ENCODE measurements at places on chromosomes 1 and 21. TPM values are rescaled to one million over a fixed set of nuclear protein-coding genes. Genes with fewer than 3 reads are reported as not detected.
A peak's percentile ranks its signal among the peaks of the same experiment; 100 is the strongest.

ITLN2 gene
- total RNA-seq: not detected

DNA sequence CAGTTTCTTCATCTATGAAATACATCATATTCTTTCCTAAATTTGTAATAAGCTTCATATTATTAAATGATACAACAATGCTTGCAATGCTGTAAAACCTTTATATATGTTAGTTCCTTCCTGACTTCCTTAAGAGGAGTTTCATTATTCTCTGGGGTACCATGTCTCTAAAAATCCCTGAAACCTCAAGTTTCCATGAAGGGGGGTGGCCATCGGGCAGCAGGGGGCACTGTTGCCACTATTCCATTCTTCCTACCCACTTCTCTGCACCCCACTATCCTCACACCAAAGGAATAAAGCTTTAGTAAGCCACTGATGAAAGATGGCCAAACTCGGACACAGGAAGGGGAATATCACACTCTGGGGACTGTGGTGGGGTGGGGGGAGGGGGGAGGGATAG is 9.0 kb upstream of the DMRTB1 start:
- DNase-seq: peak; percentile 14

GRCh38 chr1:30085811-30086770 is 637.3 kb downstream of the MATN1 start:
- peak; percentile 42 for DNase-seq

DNA sequence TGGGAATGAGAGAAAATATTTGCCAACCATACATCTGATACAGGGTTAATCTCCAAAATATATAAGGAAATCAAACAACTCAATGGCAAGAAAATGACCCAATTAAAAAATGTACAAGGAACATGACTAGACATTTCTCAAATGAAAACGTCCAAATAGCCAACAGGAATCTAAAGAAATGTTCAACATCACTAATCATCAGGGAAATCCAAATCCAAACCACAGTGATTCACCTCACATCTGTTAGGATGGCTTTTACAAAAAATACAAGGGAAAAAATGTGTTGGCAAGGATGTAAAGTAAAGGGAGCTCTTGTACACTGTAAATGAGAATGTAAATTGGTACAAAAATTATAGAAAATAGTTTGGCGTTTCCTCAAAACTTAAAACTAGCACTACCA is 54.7 kb upstream of the ZRANB2 start:
- DNase-seq: no peak

DNA sequence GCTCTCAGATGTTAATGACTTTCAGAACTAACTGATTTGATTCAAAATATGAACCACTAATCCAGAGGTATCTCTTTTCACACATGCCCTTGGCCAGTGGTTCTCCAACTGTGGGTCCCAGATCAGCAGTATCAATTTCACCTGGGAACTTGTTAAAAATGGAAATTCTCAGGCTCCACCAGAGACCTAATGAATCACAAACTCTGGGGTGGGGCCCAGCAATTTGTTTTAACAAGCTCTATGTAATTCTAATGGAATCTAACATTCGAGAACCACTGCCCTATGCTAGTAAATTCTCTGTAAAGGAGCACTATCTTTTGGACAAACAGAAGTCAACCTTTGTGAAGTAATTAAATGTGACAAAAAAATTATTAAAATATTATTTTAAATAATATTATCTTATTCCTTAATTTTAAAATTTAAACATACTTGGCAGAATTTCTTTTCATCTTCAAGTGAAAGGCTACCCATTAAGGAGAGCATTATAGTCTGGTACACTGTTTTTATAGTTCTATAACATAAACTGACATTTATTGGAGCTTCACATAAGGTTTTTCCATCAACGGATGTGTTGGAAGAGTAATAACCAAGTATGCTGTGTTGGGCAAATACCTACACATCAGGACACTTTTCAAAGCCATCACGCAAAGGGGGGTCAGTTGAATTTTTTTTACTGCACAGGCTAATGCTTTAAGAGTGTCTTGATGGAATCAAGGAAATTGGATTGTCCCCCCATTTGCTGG is 130.4 kb downstream of the LHX4 start:
- DNase-seq: no peak

DNA sequence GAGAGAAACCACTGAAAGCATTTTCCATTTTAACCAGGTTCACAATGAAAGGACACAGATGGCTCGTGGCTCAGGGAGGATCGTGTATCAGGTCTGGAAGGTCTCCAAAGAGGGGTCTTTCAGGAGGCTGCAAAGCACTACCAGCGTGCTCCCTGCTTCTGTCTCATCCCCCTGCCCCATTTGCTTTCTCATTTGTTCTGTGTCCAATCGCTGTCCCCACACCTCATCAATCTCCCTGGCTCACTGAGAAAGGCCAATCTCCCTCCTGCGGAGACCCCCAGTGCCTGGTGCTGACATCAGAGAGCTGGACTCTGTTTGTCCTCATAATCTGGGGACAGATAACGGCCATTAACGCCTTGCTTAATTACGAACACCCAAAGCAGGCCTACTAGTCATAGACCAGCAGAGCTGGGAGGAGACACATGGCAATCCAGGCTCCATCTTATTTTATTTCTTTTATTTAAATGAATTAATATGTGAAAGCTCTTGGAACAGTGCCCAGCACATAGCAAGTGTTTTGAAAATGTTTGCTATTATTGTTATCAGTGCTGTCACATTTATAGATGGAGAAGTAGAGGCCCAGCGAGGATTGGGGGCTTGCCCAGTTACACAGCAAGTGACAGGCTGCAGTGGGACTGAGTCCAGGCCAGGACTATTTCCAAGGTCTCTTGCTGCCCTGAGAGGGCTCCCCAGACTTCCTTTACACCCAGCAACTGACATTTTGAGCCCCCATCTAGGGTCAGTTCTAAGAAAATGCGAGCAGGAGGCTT is 341.0 kb upstream of the USP24 start:
- DNase-seq: no peak

All from Calu3 (cell line).